ENCODE measurements at places on chromosomes 6 and 20.
A peak's percentile ranks its signal among the peaks of the same experiment; 100 is the strongest.

DNA sequence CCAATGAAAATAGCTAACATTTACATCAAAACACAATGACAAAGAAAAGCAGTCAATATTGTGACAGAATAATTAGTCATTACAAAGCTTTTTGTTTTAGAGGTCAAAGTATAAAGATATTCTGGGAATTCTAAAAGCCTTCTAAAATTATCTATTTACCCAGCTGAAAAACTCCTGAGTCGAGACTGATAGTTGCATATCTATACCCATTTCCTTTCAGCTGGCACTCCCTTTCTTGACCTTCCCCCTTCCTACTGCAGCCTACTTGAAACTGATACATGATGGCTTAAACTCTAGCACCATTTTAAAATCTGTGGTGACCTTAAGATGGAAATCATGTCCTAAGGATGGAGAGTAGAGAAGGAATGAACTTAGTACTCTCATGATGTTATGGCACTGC, 38.6 kb downstream of the LMBRD1 start:
- DNase-seq, result no peak

DNA sequence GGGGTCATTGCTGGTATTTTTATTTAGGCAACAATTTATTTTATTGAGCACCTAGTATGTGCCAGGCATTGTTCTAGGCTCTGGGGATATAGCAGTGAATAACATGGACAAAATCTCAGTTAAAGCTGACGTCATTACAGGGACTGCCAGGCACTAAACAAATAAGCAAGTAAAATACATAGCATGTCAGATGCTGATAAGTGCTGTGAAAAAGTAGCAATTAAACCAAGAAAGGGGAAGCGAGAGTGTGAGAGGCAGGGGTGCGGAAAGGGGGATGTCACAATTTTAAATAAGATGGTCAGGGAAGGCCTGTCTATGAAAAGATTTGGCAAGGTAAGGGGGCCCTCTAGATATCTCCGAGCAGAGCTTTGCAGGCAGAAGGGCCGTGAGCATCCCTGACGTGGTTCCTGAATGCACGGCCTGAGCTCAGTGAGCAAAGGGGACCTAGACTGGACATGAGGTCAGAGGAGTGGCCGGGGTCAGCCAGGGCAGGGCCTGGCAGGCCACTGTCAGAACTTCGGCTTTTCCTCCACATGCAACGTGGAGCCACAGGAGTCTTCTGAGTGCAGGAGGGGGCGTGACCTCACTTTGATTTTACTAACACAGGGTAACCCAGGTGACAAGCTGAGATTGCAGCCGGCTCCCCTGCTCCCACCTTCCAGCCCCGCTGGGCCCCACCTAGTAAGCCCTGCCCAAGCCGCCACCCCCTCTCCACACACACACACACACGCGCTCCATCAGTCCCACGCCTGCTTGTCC, 24.2 kb upstream of the SIRPA start:
- DNase-seq, result no peak

DNA sequence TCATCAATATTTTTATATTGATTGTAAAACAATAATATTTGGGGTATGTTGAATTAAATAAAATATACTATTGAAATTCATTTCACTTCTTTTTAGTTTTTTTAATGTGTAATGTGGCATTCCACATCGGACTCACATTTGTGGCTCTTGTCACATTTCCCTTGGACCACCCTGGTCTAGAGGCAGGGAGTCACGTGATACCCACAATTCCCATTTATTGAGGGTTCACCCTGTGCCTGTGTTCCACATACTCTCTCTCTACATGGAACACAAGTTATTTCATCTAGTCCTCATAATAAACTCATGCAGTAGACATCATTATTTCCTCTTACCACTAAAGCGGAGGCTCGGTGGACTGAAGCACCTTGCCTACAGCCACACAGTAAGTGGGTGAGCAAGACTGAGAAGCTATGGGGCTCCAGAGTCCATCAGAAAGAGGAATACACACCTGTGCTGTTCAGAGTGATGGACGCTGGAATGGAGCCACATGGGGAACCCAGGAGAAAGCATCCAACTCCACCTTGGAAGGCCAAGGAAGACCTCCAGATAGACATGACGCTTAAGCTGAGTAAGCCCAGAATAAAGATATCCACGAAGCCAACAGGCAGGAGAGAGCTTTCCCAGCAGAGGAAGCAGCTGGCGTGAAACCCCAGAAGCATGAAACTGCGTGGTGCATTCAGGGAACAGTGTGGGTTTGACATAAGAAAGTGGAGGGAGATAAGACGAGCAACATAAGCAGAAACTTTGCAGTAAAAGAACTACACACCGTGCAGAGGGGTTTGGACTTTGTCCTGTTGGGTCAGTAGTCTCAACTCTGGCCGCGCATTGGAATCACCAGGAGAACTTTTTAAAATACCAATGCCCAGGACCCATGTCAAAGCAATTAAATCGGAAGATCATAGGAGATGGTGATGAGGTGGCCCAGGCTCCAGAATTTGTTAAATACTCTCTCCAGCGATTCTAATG, 49.5 kb downstream of the UNC5CL start:
- DNase-seq, result no peak

GRCh38 chr6:67885081-67886033, 749.7 kb upstream of the ADGRB3 start:
- DNase-seq, result no peak

DNA sequence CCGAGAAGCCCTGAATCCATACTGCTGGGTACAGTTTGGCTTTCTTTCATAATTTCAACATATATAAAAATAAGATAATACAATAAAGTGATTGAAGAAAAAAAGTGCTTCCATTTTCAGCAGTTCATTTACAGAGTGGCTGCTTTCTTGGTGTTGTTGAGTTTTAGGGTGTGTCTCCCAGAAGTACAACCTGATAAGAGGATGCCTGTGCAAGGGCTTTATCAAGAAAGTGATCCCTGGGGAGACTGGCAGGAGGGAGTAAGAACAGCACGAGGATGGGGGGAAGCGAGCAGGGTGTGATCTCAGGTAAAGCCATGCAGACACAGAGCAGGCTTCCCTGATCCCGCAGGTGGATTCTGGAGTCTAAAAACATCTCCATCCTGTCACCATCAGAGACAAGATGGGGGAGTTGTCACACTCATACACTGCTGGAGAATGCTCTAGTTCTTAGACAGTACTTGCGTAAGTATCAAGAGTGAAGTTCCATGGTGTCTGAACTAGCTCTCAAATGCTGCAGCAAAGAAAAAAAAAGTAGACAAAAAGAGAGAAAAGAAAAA, 395.9 kb downstream of the CDH26 start:
- DNase-seq, result no peak

- no peak for DNase-seq
Measured at GRCh38 chr6:158255275-158255988, 56.8 kb upstream of the TULP4 start.

DNA sequence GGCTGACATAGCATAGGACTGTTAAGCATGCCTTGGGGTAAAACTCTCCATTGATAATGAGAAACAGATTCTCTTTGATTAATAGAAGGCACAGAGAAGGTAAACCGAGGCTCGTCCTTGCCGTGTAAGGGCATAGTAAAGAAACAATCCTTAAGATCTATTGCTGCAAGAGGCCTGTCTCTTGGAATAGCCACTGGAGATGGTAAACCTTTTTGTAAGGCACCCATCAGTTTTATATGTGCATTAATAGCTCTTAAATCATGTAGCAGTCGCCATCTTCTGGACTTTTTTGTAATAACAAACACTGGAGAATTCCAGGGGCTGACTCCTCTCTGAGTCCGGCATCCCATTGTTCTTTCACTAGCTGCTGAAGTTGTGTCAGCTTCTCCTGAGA, 8.4 kb upstream of the ABHD12 start:
- DNase-seq, result no peak

DNA sequence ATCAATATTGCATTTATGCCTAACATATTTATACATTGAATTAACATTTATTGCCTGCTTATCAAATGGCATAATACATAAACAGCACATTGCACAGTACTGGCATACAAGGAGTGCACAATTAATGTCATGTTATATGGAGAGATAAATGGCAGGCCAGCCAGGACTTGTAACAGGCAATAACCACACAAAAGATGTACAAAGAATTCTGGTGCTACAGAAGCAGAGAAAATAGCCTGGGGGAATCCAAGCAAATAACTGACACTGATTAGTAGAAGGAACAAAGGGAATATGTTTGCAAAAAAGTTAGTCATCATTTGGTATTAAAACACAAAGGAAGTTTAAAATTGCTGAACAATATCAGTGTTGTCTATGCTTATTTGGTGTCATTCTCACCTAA, 27.3 kb downstream of the COL21A1 start:
- no peak for DNase-seq

GRCh38 chr6:5958921-5959320, 47.8 kb downstream of the NRN1 start:
- DNase-seq, result no peak

DNA sequence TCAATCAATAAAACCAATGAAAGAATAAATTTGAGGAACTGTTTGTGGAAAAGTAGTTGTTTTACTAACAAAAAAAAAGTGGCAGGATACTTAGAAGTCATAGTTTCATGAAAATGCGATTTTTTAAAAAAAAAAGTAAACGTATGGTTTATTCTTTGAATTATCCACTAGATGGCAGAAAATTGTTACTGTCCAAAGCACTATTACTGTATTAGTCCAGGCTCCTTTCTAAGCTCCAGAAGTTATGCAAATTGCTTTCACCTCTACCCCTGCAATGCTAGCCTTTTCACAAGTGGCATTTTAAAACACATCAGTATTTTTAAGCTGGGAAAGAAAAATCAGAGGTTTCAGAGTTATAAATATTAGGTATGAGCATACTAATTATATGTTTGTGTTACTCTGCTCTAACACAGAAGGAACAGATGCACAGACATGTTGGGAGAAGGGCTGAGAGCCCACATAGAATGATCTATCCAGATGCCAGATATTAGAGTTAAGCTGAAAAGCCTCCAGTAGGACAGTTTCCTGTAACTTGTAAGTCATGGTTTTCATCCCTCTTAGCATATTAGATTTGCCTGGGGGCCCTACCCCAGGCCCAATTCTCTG, 63.9 kb downstream of the FHL5 start:
- no peak for DNase-seq

DNA sequence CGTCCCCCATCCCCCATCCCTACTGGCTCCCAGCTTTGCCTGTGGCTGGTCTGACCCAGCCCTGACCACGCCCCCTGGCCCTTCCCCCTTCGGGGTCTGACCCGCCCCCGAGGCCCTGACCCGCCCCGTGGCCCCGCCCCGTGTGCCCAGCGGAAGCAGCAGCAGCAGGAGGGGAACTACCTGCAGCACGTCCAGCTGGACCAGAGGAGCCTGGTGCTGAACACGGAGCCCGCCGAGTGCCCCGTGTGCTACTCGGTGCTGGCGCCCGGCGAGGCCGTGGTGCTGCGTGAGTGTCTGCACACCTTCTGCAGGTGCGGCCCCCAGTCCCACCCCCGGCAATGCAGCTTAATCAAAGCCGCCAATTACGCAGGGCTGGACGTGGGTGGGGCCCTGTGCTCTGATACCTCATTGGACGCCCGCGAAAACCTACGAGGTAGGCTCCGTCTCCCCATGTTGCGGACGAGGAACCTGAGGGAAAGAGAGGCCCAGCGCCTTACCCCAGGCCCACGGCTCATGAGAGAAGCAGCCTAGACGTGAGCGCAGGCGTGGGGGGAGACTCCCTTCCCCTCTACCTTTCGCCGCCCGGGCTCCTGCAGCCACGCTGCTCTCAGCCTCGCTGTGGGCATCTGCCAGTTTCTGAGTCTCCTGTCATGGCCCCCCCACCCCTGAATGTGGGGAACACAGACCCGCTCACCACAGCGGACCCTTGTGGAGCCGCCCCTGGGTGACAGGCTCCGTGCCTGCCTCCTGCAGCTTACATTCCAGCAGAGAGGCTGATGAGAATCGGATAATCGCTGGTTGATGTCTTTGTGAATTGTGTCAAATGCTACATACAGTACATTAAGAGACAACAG, 12.8 kb downstream of the RBCK1 start:
- no peak for DNase-seq

GRCh38 chr20:31861385-31862156, 8.8 kb downstream of the DUSP15 start:
- peak; percentile 24 for DNase-seq

DNA sequence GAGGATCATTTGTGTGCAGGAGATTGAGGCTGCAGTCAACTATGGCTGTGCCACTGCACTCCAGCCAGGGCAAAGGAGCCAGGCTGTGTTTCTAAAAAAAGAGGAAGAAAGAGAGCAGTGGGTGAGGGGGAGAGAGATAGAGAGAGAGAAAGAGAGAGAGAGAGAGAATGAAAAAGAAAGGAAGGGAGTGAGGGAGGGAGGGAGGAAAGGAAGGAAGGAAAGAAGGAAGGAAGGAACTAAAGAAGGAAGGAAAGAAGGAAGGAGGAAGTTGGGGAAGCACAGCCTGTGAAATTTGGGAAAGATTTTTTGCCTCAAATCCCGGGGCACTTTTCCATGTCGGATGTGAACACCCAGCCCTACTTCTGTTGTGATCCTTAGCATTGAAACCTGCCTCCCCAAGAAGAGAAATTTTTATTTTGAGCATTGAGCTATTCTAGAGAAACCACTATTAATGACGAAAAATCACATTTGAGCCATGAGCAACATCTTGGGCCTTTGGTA, 57.8 kb downstream of the FOXA2 start:
- DNase-seq, result no peak

GRCh38 chr6:90003941-90004340, 109.7 kb downstream of the GJA10 start:
- no peak for DNase-seq

All from activated CD8-positive, alpha-beta memory T cell treated with anti-CD3 and anti-CD28 coated beads for 1 hour (primary cell).